ENCODE measurements at places on chromosomes 12 and 14.
A peak's percentile ranks its signal among the peaks of the same experiment; 100 is the strongest.

DNA sequence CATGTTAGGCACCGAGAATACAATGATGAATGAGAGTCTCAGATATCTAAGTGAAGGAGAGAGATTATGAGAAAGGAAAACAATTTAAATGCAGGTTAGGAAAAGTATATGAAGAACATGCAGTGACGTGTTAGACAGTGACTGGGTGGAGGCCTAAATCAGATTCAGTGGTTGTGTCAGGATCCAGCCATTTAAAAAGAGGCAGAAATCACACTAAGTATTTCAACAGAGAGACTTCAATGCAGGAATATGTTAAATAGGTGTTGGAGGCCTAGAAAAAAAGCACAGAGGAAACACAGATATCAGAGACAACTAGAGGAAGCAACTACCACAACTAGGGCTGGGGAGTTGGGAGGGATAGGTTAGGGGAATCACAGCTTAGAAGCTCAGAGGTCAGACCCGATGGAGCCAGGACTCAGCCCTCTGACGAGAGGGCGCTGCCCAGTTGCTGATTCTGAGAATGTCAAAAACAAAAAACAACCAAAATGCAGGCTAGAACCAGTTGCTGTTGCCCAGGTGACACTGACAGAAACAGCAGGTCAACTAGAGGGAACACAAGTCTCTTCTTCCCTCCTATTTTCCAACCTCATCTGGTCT, 3.0 kb upstream of the GARIN2 start:
- DNase-seq: no peak

DNA sequence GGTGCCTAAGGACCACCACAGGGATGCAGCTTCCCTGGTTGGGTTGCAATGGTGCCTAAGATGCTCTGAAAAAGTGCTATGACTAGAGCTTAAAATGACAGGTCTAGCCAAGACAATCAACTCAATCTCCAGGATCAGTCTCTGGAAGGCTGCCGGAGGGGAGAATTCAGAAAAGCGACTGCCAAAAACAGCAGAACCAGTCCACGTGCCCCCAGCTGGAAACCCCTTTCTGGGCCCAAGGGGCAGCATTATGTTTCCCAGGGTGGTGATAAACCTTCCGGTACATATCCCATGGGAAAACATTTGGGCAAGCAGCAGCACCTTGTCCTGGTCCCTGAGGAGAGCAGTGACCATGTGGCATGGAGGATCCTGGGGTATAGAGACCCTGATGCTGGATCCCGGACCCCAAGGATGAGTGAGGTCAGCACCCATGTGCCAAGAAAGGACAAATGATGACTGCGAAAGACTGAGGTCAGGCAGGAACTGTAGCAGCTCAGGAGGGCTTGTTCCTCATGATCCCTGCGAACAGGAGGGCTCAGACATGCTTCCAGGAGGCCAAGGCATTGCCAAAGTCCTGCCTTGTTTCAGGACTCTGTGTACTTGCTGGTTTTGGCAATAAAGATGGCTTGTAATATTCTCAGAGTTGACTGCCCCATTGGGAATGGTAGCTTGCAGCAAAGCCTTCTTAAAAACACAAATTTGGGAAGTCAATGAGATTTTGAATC, 49.9 kb upstream of the LTBP2 start:
- DNase-seq: no peak

GRCh38 chr14:30464481-30464880, 94.5 kb upstream of the G2E3 start:
- DNase-seq: no peak

DNA sequence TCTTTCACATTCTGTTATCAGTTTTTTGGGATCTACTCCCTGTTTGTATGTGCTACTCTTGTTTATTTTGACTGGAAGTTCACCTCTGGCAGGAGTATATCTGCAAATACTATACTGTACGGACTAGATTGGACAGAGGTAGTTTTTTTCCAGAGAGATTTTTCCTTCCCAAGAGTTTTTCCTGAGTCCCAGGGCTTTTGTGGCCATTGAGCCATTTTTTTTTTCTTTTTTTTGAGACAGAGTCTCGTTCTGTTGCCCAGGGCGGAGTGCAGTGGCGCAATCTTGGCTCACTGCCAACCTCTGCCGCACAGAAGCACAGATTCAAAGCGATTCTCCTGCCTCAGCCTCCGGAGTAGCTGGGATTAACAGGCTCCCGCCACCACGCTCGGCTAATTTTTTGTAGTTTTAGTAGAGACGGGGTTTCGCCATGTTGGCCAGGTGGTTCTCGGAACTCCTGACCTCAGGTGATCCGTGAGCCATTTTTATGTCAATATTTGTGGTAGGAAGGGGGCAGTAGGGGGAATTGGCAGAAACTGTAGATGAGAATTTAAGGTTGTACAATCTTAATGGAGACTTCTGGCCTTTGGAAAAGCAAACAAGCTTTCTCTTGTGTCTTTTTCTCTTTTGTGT, 19.4 kb downstream of the KTN1 start:
- DNase-seq: no peak

DNA sequence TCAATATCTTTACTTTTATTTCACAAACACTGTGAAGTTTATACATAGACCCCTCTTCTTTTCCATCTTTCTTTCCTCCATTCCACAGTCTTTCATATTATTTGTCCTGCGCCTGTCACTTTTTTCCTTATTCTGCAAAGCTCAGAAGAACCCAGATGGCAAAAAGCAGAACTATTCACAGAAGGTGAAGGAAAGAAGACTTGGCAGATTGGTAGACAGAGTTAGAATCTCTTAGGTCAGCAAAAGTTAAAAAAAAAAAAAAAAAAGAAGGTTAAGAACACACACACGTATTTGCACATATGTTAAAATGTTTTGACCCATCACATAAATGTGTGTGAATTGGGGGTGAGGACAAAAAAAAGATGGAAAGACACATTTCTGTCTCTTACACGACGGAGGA, 50.3 kb upstream of the ABCC9 start:
- no peak for DNase-seq

GRCh38 chr12:93773122-93773871, 96.1 kb downstream of the CRADD start:
- DNase-seq: no peak

GRCh38 chr14:53772936-53773335, 183.7 kb downstream of the BMP4 start:
- DNase-seq: no peak

DNA sequence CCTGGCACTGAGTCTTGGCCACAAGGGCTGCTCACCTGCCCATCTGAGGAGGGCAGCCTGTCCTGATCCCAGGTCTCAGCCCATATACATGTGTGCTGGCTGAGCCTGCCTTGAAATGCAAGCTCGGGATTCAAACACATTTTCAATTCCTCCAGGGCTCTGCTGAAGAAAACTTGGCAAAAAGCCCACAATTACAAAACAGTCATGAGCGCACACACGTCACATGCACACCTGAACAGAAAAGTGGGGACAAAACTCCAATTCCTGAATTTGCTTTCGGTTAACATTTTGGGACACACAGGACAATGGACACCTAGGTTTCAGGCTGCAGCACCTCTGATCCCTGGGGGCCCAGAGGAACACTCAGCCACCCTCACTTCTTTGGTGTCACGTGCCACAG, 113.9 kb downstream of the RBM19 start:
- no peak for DNase-seq

DNA sequence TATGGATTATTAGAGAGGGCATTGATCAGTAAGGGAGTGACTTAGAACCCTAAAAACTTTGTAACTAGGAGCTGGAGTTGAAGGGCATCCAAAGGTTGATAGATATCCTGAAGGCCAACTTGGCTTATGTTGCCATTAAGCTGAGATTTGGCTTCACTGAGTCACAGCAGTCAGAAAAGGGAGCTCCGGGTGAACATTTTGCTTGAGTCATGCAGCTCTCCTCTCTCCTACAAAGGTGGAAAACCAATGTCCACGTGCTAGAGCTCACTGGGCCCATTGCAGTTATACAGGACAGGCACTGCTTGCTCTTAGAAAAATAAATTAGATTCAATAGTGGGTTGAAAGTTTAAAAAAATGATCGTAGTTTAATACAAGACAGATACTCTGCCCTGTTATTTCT, 87.3 kb upstream of the LRIG3 start:
- no peak for DNase-seq

DNA sequence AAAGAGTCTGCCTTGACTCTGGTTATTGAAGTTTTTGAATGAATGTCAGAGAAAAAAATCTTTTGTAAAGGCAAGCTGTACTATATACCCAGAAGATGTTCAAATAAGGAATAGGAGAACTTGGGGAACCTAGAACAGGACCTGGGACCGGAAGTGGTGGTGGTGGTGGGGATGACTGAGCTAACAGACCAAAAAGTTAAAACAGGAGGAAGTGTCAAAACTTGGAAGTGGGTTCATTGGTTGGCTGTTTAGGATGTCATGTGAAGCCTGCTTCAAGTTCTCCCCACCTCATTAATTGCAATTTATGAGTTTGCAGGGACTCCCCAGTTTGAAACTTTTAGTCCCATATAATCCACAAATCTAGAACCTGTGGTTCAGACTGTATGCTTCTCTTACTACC, 26.2 kb downstream of the PLXNC1 start:
- no peak for DNase-seq

- DNase-seq: no peak
These were observed 5.6 kb upstream of the ADGRD1 start for GRCh38 chr12:130948136-130948535.

DNA sequence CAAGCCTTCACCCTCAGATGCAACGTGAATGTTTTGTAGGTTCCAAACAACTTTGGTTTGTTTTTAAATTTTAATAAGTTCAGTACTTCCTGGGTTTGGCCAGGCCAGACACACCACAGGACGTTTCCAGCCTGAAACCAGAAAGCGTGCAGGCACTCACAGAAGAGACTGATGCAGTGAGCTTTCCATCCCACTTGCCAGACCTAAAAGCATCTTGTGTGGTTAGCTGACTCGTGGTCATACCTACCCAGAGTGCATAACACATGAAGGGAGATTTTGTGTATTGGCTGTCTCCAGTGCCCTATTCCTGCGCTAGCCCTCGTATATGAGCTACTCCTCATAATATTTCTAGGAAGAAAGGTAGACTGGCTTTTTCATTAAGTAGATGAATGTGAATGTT, 297.3 kb upstream of the FAR2 start:
- DNase-seq: no peak

GRCh38 chr12:10558301-10558700, 52.6 kb downstream of the EIF2S3B start:
- no peak for DNase-seq

- no peak for DNase-seq
These were observed 57.8 kb upstream of the BCL11B start for GRCh38 chr14:99329711-99330315.

DNA sequence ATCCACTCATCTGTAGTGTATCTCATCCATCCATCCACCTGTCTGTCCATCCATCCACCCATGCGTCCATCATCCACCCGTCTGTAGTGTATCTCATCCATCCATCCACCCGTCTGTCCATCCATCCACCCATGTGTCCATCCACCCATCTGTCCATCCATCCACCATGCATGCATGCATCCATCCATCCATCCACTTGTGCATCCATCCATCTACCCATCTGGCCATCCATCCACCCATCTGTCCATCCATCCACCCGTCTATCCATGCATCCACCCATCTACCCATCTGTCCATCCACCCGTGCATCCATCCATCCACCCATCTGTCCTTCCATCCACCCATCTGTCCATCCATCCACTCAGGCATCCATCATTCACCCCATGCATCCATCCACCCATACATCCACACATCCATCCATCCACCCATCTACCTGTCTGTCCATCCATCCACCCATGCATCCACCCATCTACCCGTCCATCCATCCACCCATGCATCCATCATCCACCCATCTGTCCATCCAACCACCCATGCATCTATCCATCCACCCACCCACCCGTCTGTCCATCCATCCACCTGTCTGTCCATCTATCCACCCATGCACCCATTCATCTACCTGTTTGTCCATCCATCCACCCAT, 28.5 kb downstream of the FBRSL1 start:
- no peak for DNase-seq

- no peak for DNase-seq
These were observed 19.7 kb upstream of the ITPK1 start for GRCh38 chr14:93135399-93135798.

GRCh38 chr12:110638796-110639195, 24.9 kb downstream of the TCTN1 start:
- DNase-seq: no peak

DNA sequence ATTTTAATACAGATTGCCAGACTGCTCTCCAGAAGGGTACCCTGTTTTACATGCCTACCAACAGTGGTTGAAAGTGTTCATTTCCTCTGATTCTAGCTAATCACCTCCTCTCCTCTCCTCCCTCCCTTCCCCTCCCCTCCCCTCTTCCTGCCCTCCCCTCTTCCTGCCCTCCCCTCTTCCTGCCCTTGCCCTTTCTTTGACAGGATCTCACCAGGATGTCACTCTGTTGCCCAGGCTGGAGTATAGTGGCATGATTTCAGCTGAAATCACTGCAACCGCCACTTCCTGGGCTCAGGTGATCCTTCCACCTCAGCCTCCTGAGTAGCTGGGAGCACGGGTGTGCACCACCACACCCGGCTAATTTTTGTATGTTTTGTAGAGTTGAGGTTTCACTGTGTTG, 24.7 kb downstream of the APAF1 start:
- DNase-seq: no peak

DNA sequence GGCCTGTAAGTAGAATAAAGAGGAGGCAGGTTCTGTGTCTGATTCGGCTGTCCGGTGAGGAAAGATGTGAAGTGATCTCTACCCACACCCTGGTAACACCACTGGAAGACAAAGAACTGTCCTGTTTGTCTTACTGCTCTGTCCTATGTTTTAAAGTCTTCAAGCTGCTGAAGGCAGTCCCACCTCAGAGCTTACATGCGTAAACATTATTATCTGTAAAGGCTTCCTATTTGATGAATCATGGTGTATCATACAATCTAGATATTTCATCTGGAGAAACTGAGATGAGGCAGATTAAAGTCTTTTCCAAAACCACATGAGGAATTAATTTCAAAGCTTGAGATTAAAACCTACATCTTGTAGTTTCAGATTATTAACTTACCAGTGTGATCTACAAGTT, 427.6 kb downstream of the ZFP36L1 start:
- DNase-seq: no peak

DNA sequence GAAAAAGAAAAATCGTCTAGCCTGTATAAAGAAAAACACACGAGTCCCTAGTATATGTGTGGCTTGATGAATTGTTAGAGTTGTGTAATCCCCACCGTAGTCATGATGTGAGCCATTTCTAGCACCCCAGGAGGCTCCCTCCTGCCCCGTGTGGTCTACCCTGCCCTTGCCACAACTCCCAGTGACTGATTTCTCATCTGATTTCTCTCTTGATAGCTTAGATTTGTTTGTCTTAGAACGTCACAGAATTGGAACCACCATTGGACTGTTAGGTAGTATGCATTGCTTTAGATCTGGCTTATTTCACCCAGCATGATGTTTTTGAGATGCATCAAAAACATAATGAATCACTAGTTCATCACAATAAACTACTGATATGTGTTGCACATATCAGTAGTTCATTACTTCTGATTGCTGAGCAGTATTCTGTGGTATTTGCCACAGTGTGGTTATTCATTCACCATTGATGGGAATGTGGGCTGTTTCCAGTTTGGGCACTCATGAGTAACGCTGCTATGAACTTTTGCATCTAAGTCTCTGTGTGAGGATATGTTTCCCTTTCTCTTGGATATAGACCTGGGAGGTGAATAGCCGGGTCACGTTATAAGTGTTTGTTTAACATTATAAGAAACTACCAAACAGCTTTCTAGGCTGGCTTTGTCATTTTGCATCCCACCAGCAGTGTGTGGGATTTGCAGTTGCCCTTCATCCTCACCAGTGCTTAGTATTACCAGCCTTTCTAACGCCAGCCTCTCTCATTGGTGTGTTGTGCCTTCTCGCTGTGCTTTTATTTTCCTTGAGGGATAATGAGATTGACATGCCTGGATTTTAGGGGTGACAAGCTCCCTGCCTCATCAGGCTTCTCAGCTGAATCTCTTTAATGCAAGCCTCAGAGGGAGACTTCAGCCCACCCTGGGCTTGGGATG, 31.9 kb upstream of the NCOR2 start:
- DNase-seq: peak; percentile 44

Data from GM04504 (cell line).